GM12864 (cell line): ENCODE measurements at places on chromosomes 5 and 9.

- DNase-seq = no peak
Measured at GRCh38 chr5:80246995-80247729, 8.7 kb downstream of the SERINC5 start.

- DNase-seq = no peak
Measured at GRCh38 chr5:32734827-32735378, 23.8 kb downstream of the NPR3 start.

DNA sequence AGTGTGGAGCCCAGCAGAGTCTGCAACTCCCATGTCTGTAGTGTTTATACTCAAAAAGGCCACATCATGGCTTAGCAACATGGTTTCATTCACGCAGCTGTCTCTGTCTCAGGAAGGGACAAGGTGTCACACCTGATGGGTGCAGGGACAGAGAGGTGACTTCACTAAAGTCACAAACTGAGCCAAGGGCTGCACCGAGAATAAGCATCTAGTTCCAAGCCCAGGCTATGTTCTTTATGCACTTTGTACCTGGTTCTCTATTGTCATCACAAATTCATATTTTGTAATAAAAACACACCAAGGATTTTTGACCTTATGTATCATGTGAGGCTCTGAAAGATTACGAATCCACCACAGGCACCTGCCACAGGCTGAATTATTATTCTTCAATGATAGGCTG, 64.9 kb upstream of the STK32A start:
- no peak for DNase-seq

DNA sequence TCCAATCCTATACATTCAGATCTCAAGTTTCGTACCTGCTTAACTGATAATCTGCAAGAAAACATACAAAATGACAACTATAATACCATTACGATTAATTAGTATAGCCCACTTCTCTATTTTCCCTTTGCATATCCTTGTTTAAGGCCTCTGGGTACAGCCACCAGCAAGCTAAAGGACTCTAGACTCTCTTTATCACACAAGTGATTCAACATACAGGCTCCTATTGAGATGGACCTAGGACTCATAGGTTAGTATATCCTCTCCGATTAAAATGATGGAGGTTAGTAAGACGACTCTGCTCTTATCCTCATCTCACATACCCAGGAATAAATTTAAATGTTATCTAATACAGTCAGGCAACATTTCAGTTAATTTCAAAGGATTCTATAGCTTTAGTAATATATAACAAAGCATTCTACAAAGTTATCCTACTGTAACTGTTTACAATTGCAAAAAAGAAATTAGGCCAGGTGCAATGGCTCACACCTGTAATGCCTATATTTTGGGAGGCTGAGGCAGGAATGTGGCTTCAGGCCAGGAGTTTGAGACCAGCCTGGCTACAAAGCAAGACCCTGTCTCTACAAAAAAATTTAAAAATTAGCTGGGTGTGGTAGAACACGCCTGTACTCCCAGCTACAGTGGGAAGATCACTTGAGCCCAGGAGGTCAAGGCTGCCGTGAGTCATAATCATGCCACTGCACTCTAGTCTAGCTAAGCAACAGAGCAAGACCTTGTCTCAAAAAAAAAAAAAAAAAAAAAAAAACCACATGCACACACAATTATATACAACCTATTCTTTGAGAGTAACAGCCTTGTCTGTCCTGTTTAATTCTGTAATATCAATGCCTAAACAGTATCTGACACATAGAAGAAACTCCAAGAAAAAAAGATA, 15.4 kb downstream of the HAUS6 start:
- DNase-seq = no peak

- no peak for DNase-seq
Measured at GRCh38 chr5:154755361-154756008, at the start of gene LARP1. Gene LARP1 (plus strand): TSS chr5:154755377. CDS start chr5:154755758, 381 bp downstream.

DNA sequence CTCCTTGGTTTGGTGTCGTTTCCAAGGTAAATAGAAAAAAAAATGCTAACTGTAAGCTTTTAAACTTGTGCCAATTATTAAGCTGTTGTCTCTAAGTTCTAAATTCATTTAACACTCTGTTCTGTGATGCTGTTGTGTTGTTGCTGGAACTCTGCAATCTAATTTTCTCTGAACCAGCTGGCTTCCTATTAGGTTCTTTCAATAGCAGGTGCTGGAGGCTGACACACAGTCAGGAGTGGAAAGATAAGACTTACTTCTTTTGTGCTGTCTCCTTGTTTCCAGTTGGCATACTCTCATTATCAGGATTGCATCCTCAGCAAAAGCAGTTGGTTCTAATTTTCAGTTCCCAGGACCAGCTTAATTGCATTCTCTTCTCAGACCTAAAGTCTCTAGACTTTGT, 1252.6 kb upstream of the NUDT12 start:
- no peak for DNase-seq

GRCh38 chr5:115257981-115258380, 4.7 kb downstream of the PGGT1B start:
- no peak for DNase-seq

GRCh38 chr5:117058740-117059139, 484.1 kb upstream of the SEMA6A start:
- DNase-seq = no peak
